ENCODE measurements at places on chromosomes 6 and 20.

GRCh38 chr6:87784690-87785089, 82.7 kb upstream of the AKIRIN2 start:
- DNase-seq = no peak

DNA sequence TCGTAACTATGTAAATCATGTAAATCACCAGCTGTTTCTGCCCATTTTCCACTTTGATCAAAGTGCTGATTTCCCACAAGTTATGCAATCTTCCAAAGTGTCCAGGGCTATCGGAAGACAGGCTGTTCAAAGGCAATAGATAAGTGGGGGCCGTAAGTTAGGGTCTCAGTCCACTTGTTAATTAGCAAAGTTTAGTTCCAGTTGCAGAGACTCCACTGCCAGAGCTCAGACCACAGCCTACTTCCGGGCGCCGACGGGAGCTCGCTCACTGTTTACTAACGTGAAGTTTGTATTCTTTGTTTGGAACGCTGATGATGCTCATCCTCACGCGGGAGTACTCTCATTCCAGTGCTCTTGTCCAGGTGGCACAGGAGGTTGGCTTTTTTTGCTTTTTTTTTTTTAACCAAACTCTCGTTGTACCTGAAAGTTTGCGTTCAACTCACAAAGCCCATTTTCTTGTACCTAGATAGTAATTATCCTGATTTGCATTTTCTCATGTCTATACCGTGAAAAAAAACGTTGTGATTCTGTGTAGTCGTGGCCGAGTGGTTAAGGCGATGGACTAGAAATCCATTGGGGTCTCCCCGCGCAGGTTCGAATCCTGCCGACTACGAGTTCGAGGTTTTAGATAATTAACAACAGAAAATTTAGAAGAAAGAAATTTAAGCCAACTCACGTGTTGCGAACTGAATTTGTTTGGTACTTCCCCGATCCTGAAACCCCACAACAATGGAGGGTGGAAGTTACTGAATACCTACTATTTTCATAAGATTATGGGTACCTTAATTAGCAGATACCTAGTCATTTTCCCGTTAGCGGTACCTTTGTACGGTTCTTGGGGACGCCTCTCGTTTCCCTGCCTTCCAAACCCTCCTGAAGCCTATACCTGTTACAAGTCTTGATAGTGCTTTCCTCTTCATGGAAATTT, 29.9 kb upstream of the ZNF184 start:
- DNase-seq = no peak

DNA sequence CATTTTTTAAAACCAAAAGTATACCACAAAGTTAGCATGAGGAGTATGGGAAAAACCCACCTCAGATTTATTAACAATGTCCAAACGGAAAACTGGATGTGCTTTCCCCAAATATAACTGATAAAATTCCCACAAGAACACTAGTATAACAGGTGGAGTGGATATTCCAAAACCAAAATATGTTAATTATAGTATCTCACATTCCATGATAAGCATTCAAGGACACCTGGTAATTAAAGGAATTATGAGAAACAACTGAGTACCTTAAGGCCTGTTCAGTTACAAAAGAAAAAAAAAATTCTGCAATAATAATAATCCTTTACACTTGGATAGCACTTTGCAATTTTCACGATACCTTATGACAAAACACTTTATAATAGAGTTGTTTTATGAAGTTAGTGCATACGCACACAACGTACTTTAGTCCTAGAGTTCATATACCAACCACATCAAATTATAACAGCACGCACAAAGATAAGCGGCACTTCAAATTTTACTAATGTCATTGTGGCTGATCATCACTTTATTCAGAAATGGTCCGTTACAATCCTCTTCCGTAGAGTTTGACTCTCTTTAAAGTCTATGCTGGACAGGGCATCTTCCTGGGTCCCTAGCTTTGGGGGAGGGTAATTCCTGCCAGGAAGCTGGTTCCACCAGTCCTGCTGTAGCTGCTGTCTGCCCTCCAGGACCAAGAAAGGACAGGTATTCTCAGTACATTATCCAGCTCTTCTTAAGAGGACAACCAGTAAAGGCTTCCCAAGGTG, 1.7 kb downstream of the CDK19 start:
- no peak for DNase-seq

GRCh38 chr6:45991189-45991588, 24.5 kb downstream of the CLIC5 start:
- DNase-seq = no peak

- no peak for DNase-seq
Observed at GRCh38 chr20:63527184-63527583, 6.6 kb downstream of the PPDPF start.

GRCh38 chr20:17969884-17970409, 1.1 kb downstream of the MGME1 start:
- peak; percentile 77 for DNase-seq

- DNase-seq = no peak
Observed at GRCh38 chr6:117034971-117035370, 157.9 kb downstream of the RFX6 start.

- DNase-seq = peak; percentile 26
Observed at GRCh38 chr6:19999319-20000191, 162.4 kb downstream of the ID4 start.

- no peak for DNase-seq
Observed at GRCh38 chr20:62738025-62738881, 29.6 kb downstream of the NTSR1 start.

GRCh38 chr6:164294047-164294784, 879.7 kb downstream of the QKI start:
- DNase-seq = no peak

GRCh38 chr6:147564556-147564955, 56.1 kb downstream of the SAMD5 start:
- no peak for DNase-seq

DNA sequence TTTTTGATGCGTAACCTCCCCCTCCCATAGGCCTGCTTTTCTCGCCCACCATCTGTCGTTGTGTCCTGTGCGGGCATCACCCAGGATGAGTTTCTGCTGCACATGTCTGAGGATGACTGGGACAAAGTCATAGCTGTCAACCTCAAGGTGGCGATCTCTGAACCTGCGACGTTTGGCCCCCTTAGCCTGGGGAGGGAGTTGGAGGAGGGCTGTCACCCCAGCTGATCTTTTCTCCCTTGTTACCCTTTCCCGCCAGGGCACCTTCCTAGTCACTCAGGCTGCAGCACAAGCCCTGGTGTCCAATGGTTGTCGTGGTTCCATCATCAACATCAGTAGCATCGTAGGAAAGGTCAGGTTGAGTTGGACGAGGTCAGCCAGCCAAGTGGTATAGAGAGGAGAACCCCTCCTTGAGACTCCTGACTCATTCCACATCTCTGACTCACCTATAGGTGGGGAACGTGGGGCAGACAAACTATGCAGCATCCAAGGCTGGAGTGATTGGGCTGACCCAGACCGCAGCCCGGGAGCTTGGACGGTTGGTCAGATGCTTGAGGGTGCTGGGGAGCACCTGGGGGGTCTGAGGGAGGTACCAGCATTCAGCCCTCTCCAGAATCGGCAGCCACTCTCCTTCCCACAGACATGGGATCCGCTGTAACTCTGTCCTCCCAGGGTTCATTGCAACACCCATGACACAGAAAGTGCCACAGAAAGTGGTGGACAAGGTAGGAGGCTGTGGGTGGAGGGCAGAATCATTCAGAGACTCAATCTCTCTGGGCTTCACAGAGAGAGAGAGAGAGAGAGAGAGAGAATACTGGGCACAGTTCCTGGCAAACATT, 954 bp downstream of the HSD17B8 start:
- no peak for DNase-seq

- no peak for DNase-seq
Observed at GRCh38 chr6:148957752-148958151, 210.9 kb downstream of the UST start.

GRCh38 chr6:85436939-85437495, 12.9 kb upstream of the NT5E start:
- no peak for DNase-seq

- no peak for DNase-seq
Observed at GRCh38 chr6:78308025-78308424, 559.3 kb upstream of the IRAK1BP1 start.

DNA sequence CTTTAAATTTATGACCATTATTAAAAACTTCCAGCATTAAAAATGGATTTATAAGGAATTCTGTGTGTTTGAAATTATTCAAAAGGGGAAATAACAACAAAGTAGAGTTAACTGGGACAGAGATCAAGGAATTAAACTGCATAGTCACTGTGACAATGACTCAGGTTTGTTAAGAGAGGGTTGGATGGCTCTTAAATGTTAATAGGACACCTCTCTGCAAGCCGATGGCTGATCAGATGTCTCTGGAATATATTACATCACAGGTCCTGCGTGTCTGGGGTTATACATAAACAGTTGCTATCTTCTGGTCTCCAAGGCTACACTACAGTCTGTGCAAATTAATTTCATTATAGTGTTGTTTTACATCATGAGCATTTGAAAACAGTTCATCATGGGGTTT, 574.3 kb downstream of the COL12A1 start:
- DNase-seq = no peak

GRCh38 chr6:36546308-36546919, 865 bp downstream of the STK38 start:
- no peak for DNase-seq

DNA sequence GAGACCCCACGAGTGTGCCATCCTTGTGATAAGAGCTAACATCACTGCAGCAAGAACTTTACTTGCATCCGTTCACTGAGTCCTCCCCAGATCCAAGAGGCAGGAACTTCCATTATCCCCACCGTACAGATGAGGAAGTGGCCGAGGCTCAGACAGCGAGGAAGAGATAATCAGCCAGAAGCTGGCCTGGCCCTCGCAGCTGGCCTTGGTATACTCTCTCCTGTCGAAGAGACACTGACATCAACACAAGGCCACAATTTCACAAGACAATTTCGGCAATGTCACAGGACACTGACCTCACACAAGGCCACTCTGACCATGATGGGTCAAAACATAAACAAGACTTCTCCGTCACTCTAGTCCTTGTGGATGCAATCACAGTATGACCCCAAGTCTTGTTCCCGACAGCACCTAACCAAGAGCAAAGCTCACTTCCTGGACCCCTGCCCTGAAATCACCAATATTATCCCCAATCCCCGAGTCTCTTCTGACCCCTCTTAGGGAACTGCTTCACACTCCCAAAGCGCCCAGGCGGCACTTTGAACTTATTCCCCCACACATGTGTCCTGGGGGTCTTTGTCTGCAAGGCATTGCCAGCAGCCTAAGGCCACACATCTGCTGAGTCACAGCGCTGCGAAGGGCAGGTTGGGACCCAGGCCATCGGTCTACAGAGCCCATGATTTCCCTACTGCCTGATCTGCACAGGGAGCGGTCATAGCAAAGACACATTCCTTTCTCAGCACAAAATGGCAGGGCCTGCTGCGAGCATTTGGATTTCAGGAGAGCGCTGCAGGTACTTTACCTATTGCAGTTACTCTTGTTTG, 14.8 kb upstream of the VAPB start:
- no peak for DNase-seq

GRCh38 chr20:2116170-2116940, 14.7 kb downstream of the STK35 start:
- DNase-seq = no peak

GRCh38 chr20:37244572-37244957, 17.0 kb downstream of the GHRH start:
- DNase-seq = no peak

DNA sequence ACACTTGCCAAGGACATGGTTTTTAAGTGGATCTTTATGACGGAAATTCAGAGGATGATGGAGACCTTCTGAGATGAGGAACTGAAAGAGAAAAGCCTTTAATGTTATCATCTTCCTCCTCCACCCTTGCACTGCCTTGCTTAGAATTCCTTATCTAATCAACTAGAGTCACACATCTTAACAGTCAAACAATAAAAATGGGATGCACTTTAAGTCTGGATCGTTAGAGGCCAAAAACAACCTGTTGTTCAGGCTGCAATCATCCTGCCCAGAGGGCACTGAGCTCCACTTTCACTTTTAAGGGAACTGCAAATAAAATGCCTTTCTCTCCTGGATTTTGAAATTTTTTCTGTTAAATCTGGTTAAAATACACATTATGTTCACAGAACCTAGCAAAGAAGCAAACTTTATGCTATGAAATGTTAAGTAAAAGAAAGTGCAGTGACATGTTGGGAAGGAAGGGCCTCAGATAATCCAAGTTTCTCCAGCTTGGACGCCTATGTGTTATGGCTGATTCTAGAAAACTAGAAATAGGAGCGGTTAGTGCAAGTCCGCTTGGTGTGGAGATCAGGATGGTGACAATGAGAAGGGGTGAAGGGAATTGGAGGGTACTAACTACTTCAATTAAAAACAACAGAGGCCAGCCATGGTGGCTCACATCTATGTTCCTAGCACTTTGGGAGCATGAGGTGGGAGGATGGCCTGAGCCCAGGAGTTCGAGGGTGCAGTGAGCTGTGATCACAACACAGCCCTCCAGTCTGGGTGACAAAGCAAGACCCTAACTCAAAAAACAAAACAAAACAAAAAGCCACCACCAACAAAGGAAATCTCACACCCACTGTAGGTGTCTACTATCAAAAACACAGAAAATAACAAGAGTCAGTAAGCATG, 66.4 kb upstream of the KIF13A start:
- DNase-seq = no peak

DNA sequence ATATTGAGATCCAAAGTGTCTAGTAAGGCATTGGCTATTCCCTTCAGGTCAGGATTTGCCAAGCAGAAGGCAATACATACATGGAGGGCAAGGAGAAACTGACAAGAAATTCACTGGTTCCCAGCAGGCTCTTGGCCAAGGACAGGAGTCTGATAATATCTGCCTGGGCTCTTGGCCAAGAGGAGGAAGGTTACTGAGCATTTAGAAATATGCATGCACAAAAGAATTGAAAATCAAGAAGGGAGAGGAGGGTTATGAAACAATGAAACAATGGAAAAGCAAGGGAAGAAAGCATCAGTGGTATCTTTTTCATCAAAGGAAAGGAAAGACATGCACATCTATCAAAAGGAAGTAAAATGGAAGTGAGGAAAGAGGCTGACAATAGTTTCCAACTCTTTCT, 42.4 kb downstream of the ARHGAP18 start:
- DNase-seq = no peak

DNA sequence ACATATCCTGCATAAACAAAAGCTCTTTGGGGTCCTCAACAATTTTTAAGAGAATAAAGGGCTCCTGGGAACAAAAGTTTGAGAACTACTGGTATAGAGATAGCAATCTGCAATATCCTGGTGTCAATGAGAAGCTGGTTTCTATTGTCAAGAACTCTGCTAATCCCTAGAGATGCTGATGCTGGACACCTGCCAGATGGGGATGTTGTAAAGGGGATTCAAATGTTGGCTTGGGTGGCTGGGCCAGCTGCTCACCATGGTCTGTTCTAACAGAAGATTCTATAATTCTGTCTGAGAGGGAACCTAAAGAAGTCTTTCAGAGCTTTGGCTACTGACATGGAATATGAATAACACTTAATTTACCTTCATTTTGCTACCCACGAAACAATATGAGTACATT, 137.8 kb downstream of the BTBD9 start:
- no peak for DNase-seq

Measured in SIG-M5 (cell line).